ENCODE measurements at places on chromosomes 11 and 22. TPM values are rescaled to one million over a fixed set of nuclear protein-coding genes. Genes with fewer than 3 reads are reported as not detected.

The SEC14L2 gene
- total RNA-seq: 3.9 TPM

The IGSF22 gene
- total RNA-seq: 0.52 TPM

The FOXRED2 gene
- total RNA-seq: 20.1 TPM

The PARVA gene
- 10.4 TPM for total RNA-seq

The PRG3 gene
- total RNA-seq: not detected

The HTATIP2 gene
- total RNA-seq: 51.3 TPM

Data from WTC11 (cell line).